HCT116 (cell line): ENCODE measurements at places on chromosomes 6 and 20. TPM values are rescaled to one million over a fixed set of nuclear protein-coding genes. Genes with fewer than 3 reads are reported as not detected.

- H3K27ac ChIP-seq = no peak overlapping the region
- DNase-seq = no peak
- no peak overlapping the region for H3K4me3 ChIP-seq
- H3K4me1 ChIP-seq = no peaks in the 10 kb centered on the region
- no peaks in the 10 kb centered on the region for H3K27me3 ChIP-seq
Observed at GRCh38 chr6:44361947-44362346, 19.5 kb downstream of the SPATS1 start.

- H3K27ac ChIP-seq = no peak overlapping the region
- peaks cover 15% of the 10 kb centered on the region for H3K4me1 ChIP-seq
- no peaks in the 10 kb centered on the region for H3K36me3 ChIP-seq
- no peak overlapping the region for H3K4me3 ChIP-seq
- no peaks in the 10 kb centered on the region for H3K27me3 ChIP-seq
Observed at GRCh38 chr20:63223121-63223825, 7.3 kb upstream of the YTHDF1 start.

DNA sequence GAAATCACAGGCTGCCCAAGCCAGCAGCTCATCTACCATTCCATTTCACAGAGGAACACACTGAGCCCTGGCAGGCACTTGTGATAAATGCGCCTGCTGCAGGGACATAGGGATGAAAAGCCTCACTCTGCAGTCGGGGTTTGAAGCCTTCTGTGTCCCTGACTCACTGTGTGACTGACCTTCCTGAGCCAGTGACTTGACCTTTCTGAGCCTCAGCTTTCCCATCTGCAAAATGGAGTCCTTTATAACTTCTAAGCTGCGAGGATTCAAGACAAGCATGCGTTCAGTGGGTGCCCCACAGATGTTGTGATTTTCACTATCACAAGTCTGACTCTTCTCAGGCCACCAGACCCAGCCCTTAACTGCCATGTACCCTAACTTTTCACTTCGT, 5.5 kb downstream of the TGM2 start:
- H3K36me3 ChIP-seq = no peaks in the 10 kb centered on the region
- H3K27ac ChIP-seq = no peak overlapping the region
- no peak overlapping the region for H3K4me3 ChIP-seq

- no peak for DNase-seq
- no peak overlapping the region for H3K4me3 ChIP-seq
- no peak overlapping the region for H3K27ac ChIP-seq
- H3K36me3 ChIP-seq = no peaks in the 10 kb centered on the region
- H3K27me3 ChIP-seq = no peaks in the 10 kb centered on the region
Observed at GRCh38 chr6:74879234-74879633, 326.6 kb downstream of the COL12A1 start.

TRMT11 gene
- 41.8 TPM for total RNA-seq
